ENCODE measurements at places on chromosomes 7 and 10.

- DNase-seq, result no peak
Observed at GRCh38 chr10:58241346-58241745, 26.3 kb downstream of the IPMK start.

- DNase-seq, result peak; percentile 72
Observed at GRCh38 chr7:151736403-151736909, 140.5 kb downstream of the PRKAG2 start.

- no peak for DNase-seq
Observed at GRCh38 chr10:24446739-24447138, 237.8 kb downstream of the KIAA1217 start.

DNA sequence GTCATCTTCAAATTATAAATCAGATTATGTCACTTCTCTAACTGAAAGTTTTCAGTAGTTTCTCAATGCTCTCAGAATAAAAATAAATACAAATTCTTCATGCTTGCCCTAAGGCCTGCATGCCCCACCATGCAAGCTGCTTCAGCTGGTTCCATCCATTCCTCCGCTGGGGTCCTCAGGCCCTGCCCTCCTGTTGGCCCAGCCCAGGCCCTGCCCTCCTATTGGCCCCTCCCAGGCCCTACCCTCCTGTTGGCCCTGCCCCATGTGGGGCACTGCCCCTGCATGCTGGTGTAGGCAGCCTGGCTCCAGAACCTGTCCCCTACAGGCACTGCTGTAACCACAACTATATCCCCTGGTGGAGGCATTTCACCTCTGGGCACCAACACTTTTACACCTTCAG, 109.3 kb upstream of the TCERG1L start:
- no peak for DNase-seq

GRCh38 chr7:22551768-22552513, 52.0 kb upstream of the STEAP1B start:
- DNase-seq, result no peak

DNA sequence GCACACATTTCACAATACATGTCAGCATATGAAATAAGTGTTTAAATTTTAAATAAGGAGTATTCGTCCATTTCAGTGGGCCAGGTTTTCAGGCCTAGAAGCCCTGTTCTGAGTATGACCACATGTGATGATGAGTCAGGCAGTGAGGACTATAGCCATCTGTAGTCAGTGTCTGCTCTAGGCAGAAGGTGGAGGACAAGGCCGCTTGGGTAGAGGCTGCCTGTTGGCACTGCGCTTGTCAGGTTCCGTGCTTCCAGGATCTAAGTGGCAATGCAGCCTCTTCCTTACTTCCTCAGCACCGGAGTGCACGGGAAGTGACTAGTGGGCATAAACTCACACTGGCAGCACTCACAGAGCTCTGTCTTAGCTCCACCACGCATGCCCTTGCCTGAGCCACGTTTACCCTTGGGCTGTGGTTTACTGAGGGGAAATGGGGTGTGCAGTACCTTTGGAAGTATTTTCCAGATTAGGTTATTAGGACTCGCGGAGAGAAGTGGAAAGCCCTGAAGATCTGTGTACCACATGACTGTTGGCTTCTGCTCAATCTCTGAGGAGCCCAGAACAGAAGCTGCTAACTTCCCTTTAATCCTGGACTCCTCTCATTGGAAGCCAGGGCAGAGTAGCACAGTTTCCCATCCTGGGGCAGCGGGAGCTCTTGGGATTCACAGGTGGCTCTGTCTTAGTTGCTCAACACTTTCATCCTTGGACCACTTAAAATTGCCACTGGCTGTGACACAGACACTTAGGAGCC, 87.5 kb upstream of the GJD4 start:
- DNase-seq, result no peak

GRCh38 chr7:129146237-129146979, 1.9 kb downstream of the TSPAN33 start:
- DNase-seq, result peak; percentile 44

GRCh38 chr7:138865843-138866242, 67.8 kb upstream of the ATP6V0A4 start:
- no peak for DNase-seq

GRCh38 chr10:8830876-8831275, 776.4 kb downstream of the GATA3 start:
- DNase-seq, result no peak
